Right renal cortex interstitium (tissue), 3 donors: ENCODE measurements at places on chromosomes 3 and 15. TPM values are rescaled to one million over a fixed set of nuclear protein-coding genes. Genes with fewer than 3 reads are reported as not detected.

DNA sequence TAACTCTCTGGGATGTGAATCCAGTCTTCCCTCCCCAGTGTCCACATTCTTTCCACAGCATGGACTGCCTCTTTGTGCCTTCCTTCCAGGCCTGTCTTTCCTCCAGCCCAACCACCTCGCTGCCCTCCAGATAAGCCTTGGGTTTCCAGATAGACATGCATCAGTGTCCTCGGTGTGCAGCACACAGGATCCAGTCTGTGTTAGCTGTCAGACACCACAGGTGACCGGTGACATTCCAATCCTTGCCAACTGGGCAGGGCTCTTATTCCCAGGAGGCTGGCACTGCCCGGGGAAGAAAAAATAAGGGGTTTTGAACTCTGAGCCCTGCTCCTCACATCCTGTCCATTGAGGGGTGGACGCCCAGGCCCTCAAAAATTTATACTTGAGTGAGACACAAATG lies 6.0 kb upstream of the SLC6A1 start:
- DNase-seq = no peak

GRCh38 chr3:112776000-112776399 lies 70.7 kb downstream of the CD200R1L start:
- no peak for DNase-seq

DNA sequence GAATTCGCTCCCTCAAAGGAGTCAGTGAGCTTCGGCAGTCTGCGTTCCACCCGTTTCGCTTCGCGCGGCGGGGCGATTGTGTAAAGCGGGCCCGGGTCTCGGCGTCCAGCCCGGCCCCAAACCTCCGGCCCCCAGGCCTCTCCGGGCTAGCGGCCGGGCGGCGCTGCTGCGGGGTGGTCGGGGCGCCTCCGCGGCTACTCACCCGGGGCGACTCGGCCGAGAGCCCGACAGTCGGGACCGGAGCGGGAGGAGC lies 412 bp downstream of the CHDH start:
- DNase-seq = no peak

- DNase-seq = no peak
These were observed 44.9 kb downstream of the PEX5L start for GRCh38 chr3:179991883-179992282.

GRCh38 chr3:137438561-137438960 lies 325.6 kb upstream of the SOX14 start:
- DNase-seq = no peak

DNA sequence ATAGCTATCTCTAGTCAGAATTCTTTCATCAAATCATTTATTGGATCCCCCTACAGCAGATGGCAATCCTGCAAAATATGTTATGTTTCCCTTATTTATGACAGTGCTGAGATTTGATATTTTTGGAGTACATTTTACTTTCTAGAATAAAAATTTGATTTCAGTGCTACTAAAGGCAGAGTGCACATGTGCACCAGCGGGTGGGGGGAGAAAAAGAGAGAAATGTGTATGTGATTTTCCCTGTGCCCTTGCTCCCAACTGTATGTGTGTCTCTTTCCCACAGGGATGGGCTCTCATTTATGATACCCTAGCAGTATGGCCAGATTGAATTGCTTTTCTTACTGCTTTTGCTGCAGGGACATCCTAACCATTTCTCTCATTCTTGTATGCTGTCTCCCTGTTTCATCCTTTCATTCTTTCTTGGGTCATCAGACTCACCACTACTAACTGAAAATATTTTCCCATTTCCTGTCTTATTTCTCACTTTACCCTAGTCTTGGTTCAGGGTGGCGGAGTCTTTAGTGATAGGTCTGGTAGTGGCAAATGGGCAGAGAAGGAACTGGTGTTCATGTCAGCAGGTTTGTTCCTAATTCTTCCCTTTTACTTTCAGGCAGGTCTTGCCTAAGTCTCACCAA lies 140.7 kb downstream of the TCF12 start:
- DNase-seq = no peak

- no peak for DNase-seq
These were observed 176.6 kb downstream of the VGLL3 start for GRCh38 chr3:86814321-86814720.

- DNase-seq = no peak
These were observed 558 bp upstream of the NCEH1 start for GRCh38 chr3:172711454-172711795.

- DNase-seq = no peak
These were observed 27.6 kb downstream of the HDAC11 start for GRCh38 chr3:13507570-13508339.

DNA sequence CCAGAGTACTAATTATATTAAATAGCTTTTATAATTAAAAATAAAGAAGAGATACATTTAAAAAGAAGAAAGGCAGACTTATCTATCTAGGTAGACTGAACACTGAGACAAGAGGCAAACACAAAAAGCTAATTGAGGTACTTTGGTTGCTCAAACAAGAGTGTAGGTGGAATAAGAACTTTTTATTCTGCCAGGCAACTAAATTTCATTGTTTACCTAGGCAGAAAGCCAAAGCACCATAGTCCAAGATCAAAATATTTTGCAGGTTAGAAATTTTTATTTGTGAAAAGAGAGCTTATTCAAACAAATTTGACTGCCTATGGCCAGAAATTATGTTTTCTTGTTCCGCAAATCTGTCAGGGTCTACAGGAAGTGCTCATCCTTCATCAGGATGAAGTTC lies 499.6 kb upstream of the GBE1 start:
- no peak for DNase-seq

DNA sequence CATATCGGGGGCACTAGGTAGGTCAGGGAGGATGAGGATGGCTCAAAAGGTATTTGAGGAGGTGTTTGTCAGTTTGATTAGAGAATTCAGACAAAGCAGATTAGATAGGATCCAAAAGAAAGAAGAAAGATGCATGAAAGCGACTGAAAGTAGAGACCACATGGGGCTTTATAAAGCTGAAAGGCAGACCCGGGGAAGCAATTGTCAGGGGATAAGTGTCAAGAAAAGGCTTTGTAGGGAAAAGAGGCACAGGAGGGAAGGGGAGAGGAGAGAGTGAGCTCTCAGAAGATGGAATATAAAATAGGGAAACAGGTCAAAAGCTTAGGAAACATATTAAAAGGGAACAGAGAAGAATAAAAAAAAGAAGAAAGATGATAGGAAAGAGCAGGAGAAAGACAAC lies 308.2 kb upstream of the RORA start:
- no peak for DNase-seq

GRCh38 chr3:115980709-115981108 lies 357.4 kb downstream of the GAP43 start:
- no peak for DNase-seq

DNA sequence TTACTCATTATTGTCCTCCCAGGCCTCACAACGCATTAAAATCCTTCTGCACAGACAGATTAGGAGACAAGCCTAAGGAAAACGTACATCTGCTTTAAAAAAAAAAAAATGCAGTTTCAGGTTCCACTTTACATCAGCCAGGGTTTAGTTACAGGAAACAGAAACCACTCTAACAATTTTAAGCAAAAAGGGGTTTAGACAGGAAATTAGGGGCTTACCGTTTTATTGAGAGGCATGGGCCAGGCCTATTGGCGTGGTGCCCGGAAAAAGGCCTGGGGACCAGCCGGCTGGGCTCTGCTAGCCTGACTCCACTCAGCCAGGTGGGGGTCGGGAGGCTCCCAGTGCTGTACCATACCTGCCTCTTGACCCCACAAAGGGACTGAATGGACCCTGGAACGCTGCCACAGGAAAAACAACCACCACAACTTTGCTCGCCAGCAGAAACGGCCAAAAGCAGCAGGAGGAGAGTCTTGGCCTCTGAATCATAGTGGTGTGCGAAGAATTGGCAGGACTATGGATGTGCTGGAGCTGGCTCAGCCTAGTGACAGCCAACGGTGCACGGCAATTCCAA lies 124.3 kb downstream of the CHSY1 start:
- DNase-seq = no peak

- no peak for DNase-seq
These were observed 119.9 kb upstream of the FEZF2 start for GRCh38 chr3:62493109-62493801.

- DNase-seq = no peak
These were observed 113.9 kb downstream of the OXNAD1 start for GRCh38 chr3:16378920-16379319.

DNA sequence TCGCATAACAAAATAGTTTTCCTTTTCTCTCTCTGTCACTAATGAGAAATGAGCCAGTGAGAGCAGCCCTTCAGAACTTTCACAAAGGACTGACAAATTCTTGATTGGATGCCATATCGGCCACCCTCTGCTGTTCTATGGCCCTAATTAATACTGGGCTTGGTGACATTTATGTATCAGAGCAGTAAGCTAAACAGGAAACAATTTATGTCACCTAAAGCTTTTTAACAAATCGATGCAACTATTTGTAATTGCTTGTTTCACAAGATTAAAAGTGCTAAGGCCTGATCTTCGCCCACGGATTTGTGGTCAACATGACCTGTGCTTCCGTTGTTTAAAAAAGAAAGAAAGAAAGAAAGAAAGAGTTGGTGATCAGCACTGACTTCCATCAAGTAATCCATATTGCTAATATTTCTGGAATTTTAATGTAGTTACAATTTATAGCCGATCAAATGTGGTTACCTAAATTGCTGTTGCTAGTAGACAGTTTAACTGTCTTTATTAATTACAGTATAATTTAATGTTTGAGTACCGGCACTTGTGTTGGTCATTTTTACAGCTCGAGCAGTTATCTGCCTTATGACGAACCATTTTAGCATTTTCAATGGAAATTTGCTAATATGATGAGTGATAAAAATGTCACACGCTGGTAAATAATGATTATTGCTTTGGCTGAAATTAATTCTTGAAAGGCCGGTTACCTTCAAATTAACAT lies 631.3 kb downstream of the FOXP1 start:
- no peak for DNase-seq

DNA sequence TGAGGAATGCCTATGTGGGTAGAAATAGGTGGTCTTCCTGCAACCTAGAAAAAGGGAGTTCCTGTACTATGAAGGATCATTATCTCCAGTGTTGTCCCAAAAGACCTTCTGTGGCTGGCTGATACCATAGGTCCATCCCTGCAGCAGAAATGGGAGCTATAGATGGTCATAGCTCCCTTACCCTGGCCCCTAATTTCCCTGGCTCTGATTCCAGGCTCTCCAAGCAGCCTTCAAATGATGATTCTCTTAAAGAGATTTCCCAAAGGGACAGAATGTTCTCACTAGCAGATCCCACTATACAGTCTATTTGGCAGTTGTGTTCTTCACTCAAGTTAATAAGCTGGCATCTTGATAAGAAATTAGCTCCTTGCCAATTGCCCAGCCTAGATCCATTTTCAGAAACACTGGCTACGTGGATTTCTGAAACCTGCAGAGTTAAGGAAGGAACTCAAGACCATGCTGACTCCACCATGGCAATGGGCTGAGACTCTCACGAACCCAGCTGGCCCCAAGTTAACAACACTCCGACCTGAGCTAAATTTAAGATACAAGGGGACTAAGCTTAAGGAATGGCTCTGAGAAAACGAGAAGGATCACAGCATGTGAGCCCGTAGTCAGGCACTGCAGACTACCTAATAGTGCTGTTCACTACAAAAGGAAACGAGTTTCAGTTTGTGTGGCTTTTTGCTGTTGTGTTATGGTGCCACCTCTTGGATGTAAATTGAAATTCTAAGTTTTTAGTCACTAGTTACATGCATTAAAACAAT lies 11.4 kb downstream of the C15orf40 start:
- peak; percentile 32 for DNase-seq

- no peak for DNase-seq
These were observed 197.8 kb upstream of the TPM1 start for GRCh38 chr15:62844564-62845240.

- DNase-seq = no peak
These were observed 26.3 kb downstream of the NRG4 start for GRCh38 chr15:75985971-75986370.

GRCh38 chr15:70802629-70803028 lies 39.3 kb upstream of the UACA start:
- no peak for DNase-seq

- no peak for DNase-seq
These were observed 78.5 kb upstream of the ROBO1 start for GRCh38 chr3:79846148-79846933.

DNA sequence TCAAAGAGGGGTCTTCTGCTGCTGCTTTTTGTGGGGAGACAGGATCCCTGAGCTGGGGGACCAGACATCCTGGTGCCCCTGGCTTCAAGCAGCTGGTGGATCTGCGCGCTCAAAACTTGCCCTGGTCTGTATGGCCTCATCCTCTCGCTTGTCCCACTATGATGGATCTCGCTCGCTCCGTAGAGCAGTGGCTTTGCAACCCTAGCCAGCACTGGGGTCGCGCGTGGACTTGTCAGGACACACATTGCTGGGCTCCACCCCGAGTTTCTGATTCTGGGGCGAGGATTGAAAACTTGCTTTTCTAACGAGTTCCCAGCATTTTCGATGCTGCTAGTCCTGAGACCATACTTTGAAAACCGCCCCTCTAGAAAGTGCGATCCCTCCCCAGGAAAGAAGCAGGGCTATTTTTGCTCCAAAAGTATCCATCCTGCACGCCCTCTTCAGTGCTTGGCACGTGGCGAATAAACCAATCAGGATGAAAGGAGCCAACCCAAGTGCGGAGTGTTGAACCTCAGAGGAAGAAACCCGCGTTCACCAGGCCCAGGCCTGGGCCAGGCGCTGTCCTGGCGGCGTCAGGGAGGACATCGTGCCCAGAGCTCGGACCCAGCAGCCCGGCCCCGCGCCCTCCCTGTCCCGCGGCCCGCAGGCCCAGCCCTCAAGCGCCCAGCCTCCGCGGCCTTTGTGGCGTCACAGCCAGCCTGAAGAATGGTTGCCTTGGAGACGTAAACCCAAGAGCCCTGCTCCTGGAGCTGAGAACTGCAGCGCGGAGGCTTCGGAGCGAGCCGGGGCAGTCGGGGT lies at the start of gene CFAP100:
Gene CFAP100 (plus strand): TSS at position 731 of the 798 bp plus-strand sequence. CDS start 1,092 bp downstream, outside the sequence.
- DNase-seq = no peak

DNA sequence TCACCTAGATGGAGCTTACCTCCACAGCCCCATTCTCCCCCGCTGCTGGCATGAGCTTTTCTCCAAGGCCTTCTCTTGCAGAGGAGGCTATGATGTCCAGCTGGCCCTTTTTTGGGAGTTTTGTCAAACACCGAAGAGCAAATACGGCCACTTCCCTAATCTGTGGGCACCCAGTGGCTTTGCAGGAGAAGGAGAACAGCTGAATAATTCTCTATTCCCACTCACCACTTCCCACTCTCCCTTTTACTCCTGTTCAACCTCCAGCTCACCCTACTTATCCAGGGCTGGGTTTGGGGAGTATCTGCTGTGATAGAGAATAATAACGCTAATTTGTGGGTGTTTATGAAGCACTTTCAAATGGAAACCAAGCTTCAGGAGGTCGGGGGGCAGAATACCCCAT lies 93.0 kb downstream of the AAGAB start:
- no peak for DNase-seq

DNA sequence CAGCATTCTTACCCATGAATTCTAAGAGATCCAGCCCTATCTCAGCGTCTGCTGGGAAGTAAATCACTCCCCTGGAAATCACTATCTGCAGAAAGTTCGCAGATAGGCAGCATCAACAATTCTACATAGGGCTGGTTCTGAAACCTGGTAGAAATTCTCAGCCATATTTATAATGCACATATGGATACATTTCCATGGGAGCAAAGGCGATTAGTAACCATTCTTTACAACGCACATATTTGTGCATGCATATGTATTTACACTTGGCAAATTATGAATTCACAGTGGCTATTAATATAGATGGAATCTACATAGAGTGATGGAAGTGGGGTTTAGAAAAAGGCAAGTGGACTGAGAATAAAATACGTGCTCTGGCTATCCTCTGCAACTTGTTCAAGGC lies 128.0 kb upstream of the FOXB1 start:
- DNase-seq = no peak

WNT5A gene
- 44.3 TPM for polyA plus RNA-seq

PDZRN3 gene
- polyA plus RNA-seq = 48.8 TPM

PXYLP1 gene
- 32.7 TPM for polyA plus RNA-seq

ITGA11 gene
- 3.1 TPM for polyA plus RNA-seq

PLA2G4E gene
- polyA plus RNA-seq = not detected

CPLX3 gene
- polyA plus RNA-seq = not detected

IFT122 gene
- polyA plus RNA-seq = 46.7 TPM
